Stimulated activated CD8-positive, alpha-beta memory T cell treated with anti-CD3 and anti-CD28 coated beads, Interleukin-4, amount 100 ng/mL, for 1 hour (primary cell): ENCODE measurements at places on chromosomes 12 and 14.

GRCh38 chr12:79555028-79555925, 135.5 kb downstream of the PAWR start:
- DNase-seq: no peak

- DNase-seq: no peak
Measured at GRCh38 chr12:69996241-69996640, 171.2 kb downstream of the MYRFL start.

DNA sequence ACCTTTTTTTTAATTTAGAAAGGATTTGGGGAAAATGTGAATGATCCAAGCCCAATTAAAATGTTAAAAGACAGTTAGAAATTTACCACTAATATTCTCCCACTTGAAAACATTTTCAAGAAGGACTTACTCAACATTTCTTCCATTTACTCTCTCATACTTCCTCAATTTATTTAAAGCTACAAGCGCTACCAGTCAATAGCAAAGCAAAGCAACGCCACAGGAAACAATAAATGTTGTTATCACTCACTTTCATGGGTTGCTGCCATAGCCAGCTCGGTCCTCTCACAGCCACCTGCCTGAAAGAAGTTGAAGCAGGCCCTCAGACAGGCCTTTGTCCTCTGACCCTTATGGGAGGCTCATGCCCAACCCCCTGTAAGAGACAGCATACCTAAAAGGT, 6.0 kb upstream of the SOS2 start:
- DNase-seq: no peak

DNA sequence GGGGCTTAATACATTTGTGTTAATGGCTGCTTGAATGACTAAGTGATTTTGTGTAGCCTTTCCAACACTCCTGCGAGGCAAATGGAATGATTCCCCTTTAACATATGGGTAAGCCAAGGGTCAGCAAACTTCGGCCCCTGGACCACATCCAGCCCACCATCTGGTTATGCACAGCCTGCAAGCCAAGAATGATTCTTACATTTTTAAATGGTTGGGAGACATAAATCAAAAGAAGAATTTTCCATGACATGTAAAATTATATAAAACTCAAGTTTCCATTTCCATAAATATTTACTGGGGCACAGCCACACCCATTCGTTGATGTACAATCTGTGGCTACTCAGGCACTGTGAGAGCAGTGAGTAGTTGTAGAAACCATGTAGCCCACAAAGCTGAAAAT, 9.0 kb downstream of the SLC8B1 start:
- DNase-seq: no peak

- no peak for DNase-seq
Measured at GRCh38 chr14:102578821-102579220, 13.6 kb upstream of the RCOR1 start.

DNA sequence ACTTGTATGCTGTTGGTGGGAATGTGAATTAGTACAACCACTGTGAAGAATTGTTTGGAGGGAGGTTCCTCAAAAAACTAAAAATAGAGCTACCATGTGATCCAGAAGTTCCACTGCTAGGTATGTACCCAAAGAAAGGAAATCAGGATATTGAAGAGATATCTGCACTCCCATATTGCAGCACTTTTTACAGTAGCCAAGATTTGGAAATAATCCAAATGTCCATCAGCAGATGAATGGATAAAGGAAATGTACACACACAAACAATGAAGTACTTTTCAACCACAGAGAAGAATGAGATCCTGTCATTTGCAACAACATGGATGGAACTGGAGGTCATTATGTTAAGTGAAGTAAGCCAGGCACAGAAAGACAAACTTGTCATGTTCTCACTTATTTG, 25.9 kb downstream of the TIGAR start:
- no peak for DNase-seq

DNA sequence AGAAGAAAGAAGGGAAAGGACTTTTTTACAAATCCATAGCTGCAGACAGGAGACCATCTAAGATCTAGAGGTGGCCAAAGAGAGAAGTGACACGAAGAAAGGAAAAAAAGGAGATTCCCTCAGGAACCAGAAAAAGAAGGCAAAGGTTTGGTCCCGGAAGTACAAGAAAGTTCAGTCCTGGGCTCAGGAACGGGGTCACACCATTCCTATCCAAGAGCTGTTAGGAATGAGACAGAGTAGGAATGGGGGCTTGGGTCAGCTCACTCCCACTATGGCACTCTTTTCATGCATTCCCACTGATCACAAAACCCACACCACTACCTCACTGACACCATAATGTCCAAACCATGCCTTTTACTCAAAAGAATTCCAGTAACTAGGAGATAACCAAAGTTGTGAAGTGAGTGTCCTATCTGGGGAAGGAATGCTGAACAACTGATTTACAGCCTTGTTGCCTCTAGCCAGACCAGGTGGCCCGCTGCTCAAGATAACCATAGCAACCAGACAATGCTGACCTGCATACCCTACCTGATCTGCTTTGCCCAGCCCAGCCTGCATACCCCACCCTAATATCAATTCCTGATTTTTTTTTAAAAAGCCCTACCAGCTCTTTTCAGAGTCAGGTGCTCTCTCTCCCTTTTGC, 8.4 kb downstream of the PPP2R3C start:
- no peak for DNase-seq

DNA sequence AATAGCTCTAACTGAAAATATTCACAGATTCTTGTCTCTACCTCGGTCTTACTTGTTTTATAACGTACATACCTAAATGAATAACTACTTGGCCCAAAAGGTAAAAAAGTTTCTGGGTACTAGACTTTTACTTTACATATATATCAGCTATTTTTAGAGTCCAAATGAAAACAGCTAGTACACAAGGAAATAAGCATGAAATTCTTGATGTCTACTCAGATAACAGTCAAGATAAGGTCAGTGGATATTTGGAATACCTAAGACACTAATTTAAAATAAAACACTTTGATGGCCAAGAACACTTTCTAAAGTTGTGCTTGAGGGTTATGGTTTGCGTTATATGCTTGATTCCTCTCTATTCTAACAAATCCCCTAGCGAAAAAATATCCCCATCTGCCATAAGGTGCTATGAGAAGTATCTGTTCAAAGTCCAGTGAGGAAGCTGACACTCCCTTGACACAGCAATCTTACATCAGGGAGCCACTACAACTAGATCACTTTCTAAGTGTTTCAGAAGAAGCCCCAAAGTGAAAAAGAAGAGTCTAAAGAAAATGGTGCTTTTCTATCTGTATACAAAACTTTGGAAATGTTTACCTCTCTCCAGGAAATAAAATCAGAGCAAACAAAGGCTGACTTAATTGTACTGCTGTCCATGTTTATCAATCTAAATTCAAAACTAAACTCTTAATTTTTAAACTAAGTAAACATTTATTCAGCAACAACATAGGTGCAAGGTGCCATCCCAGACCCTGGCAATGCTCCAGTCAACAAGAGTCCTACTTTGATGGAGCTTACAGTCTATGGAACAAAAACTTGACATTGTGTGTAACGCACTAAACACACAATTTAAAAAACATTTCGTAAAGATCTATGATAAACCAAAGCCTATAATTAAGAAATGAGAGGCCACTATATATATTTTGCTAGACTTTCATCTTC, 11.7 kb downstream of the PTPN21 start:
- DNase-seq: no peak

DNA sequence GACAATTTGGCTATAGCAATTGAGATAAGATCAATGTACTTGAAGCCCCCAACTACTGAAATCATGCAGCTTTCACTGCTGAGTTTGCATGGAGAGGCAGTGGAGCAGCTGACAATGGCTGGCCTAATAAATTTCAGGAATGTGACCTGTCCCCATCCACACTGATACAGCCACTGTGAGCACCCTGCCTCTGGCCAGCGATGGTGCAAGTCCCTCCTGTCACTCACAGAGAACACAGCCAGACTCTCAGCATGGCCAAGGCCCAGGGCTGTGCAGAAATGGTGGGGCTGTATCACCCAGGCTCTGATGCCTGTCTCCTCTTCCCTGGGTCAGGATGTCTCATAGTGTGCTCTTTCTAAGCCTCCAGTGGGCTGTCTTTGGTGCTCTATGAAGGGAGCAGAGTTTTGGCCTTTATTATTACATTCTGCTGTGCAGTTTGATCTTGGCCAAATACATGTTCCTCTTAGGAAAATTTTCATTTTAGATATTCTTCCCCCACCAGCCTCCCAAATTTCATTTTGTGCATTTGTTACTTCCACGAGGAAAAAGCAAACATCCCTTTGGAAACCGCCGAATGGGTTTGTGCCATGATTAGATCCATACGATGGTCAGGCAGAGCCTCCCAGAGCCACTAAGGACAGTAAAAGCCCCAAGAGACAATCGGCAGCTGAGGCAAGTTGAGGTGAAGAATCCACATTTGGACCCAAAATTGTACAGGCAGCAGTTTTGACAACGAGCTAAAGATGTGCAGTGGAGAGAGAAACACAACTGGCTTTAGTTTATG, 85.1 kb upstream of the WSCD2 start:
- DNase-seq: no peak

GRCh38 chr14:60655898-60656685, 6.8 kb upstream of the SIX1 start:
- no peak for DNase-seq

DNA sequence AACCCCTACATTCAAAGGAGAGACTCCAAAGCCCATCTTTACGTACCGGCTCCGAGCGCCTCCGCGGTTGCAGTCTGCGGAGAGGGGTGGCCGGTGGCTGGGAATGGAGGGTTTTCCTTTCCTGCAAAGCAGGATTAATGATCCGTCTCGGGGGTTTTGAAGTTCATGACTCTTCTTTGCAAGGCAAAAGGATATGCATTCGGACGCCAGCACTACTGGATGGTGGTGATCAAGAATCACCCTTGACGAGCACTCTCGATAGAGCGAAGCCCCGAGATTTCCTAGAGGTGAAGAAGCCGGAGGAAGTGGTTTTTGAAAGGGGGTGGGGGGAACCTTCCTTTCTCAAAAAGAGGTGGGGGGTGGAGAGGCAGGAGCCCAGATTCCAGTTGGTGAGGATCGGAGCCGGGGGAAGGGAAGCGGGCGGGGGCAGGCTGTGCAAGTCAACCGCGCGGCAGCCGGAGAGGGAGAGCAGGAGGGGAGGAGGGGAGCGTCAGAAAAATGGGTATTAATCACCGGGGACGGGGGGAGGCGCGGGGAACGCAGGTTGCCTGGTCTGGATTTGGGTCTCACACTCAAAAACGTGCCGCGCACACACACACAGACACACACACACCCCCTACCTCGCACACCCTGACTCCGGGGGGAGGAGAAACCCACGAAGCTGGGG, at the start of gene GRIN2B:
TSS of gene GRIN2B (minus strand) at position 307 of the 667 bp plus-strand sequence. CDS start 115,394 bp downstream, outside the sequence.
- no peak for DNase-seq

DNA sequence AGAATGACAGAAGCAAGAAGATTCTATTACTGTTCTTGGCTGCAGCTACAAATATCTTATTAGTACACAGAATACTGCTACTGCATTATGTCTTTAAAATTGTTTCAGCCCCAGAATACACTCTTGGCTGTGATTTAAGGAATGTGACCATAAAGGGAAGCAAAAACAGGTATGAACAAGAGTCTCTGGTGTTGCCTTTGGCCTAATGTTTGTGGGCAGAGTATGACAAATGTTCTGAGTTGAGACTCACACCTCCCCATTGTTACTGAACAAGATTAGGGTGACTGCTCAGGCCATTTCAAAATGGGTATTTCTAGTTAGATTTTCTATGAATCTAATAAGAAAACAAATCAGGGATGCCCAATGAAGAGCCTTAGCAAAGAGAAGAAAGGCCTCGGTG, 28.5 kb downstream of the TTC6 start:
- no peak for DNase-seq

GRCh38 chr14:49418789-49419188, 167.4 kb downstream of the RPS29 start:
- no peak for DNase-seq

GRCh38 chr12:10386857-10387256, 3.0 kb downstream of the KLRK1 start:
- no peak for DNase-seq

DNA sequence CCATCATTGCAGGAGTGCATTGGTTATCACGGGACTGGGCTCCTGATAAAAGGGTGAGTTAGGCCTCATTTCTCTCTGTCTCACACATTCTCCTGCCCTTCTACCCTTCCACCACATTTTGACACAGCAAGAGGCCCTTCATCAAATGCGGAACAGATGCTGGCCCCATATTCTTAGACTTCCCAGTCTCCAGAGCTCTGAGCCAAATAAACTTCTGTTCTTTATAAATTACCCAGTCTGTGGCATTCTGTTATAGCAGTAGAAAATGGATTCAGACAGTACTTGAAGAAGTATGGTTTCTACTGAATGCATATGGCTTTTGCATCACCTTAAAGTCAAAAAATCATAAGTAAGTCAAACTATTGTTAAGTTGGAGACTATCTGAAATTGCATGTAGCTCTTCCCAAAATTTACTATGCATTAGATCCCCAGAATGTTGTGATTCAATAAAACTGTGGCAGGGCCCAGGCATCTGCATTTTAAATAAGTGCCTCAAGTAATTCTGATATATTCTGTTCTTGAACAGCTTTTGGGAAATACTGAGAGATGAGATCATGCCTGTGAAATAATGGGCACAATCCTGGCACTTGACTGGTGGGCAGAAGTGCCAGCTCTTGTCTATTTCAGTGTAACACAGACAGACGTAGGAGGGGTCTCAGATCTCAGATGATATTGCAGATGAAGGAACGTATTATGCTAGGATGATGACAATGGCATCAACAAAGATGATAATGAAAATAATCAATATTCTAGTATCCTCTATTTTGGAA, 68.2 kb downstream of the E2F7 start:
- no peak for DNase-seq

DNA sequence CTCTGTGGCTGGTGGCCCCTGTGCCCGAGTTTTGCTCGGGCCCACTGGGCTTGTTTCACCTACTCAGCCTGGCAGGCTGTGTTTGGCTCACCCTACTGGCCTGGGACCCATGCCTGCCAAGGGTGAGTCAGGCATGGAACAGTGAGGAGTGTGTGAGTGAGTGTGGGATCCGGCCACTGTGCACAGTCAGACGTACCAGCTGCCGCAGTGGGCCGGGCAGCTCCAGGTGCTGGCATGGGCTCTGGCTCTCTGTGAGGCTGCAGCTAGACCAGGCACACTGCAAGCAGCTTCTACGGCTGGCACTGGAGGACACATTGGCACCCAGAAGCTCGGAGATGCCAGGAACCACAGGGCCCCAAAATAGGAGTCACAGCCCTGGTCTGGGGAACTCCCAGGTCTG, 40.6 kb downstream of the HSD17B6 start:
- no peak for DNase-seq

- DNase-seq: no peak
Measured at GRCh38 chr14:43754838-43755237, 752.2 kb downstream of the FSCB start.

DNA sequence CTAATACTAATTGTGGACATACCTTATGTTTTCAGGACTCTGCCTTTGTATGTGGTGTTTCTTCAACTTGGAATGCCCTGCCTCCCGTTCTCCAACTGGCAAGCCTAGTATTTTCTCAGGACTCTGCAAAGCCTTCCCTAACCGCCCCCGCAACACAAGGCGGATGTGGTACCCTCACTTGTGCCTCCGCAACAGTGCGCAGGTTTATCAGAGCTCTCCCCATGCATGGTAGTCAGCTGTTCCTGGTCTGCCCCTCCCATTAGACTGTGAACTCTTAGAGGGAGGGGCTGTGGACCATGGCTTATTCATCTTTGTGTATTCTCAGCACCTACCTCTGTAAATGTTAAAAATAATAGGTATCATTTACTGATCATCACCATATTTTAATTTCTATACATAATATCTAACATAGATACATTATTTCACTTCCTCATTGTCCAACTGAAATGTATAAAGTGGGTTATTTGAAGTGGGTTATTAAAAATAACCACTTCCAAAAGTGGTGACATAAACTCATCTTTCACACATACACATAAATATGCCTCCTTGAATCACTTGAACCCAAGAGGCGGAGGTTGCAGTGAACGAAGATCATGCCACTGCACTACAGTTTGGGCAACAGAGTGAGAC, 9.0 kb downstream of the LPAR5 start:
- no peak for DNase-seq
